SJSA1 (cell line): ENCODE measurements at places on chromosomes 16 and 17.
A peak's percentile ranks its signal among the peaks of the same experiment; 100 is the strongest.

- DNase-seq, result peak; percentile 60
Observed at GRCh38 chr17:27529230-27529796, 73.1 kb downstream of the KSR1 start.

GRCh38 chr17:82629748-82630147, 18.5 kb downstream of the WDR45B start:
- no peak for DNase-seq

GRCh38 chr17:79829004-79829403, 10.2 kb downstream of the CBX4 start:
- no peak for DNase-seq

DNA sequence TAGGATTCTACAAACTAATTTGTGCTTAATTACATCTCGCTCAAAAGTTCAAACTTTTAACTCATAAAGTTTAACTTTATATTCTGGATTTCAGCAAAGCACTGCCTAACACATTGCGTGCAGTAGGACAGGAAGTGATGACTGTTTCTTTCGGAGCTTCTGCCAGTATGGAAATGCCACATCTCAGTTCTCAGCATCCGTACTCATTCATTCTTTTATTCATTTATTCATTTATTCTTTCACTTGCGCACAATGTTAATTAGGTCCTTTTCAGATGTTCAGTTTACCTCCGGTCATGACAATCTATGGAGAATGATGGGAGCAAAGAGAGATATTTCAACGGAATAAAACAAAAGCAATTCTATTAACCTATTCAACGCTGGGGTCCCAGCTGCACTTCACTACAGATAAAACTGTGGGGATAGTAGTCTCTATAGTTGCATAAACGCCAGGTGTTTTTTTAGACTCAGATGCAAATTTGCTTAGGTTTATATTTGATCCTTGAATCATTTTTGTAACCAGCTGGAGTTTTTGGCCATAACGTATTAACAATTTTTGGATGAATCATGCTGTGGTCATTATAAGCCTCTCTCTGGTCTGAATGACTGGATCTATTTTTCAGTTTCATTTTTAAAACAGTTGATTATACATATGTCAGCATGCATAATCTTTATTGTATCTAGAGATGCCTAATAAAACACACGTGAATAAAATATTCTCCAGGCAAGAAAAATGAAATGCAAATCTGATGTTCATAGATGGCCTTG, 143.9 kb downstream of the KCNJ2 start:
- DNase-seq, result no peak

DNA sequence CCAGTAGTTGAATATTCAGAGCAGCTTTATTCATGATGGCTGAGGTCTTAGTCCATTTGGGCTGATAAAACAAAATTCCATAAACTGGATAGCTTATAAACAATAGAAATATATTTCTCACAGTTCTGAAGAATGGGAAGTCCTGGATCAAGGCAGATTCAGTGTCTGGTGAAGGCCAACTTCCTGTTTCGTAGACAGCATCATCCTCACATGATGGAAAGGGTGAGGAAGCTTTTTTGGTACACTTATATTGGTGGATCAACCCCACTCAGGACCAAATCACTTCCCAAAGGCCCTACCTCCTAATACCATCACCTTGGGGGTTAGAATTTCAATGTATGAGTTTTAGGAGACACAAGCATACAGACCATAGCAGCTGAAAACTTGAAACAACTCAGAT, 224.2 kb downstream of the CYB561 start:
- no peak for DNase-seq

DNA sequence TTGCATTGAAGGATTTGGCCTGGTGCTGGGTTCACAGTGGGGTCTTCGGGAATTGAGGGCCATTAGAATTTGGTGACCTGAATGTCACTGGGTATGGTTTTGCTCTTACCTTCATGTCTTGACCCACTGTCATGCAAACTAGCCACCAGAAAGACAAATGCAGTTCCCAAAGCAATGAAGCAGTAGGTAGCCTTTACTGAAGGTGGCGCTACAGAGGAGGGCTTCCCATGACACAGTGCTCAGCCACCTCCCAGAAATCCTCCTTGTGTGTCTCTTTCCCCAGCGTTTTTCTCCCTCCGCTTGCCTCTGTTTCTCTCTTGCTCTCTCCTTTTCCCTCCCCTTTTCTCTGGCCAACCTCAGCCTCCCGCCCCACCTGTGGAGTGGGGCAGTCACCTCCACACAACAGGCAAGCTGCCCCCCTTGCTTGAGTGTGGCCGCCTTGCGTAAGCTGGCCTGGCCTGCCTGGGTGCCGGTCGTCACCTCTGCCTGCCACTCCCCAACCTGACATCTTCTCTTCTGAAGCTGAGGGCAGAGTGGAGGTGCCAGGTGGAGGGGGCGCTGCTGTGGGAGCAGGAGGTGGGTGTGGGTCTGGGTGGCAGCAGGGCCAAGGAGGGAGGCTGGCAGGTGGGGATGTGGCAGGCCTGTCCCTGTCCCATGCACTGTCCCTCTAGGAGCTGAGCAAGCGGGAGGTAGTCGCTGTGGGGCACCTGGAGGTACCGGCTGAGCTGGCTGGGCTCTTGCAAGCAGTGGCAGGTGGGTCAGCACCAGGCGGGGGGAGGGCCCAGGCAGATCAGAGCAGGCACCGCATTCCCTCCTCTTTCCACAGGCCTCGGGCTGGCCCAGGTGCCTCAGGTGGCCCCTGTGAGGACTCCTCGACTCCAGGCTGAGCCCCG, 34.7 kb downstream of the MYO15A start:
- no peak for DNase-seq

- DNase-seq, result peak; percentile 65
Observed at GRCh38 chr16:28326881-28327610, 34.7 kb downstream of the SBK1 start.

- DNase-seq, result no peak
Observed at GRCh38 chr16:21685034-21685455, 21.3 kb downstream of the OTOA start.

DNA sequence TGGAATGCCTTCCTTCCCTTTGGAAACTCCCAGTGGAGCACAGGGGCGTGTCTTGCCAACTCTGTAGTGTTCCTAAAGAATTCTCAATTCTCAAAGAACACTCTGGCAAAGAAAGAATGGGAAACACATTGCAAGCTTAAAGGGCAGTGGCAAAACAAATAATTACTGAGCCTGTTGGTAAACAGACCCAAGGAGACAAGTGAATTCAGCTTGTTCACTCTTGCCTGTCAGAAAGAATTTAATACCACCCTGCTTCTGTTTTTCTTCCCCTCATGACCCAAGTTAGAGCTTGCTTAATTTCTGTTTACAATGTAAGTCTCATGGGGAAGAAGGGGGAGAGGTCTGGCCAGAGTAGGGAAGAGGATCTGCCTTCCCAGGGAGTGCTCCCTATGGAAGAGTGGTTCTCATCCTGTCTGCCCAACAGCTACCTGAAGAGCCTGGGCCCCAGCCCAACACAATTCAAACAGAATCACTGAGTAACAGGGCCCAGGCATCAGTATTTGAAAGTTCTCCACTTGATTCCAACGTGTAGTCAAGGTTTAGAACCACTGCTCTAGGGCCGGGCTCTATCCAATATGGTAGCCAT, 386.0 kb downstream of the SLC39A11 start:
- DNase-seq, result no peak

DNA sequence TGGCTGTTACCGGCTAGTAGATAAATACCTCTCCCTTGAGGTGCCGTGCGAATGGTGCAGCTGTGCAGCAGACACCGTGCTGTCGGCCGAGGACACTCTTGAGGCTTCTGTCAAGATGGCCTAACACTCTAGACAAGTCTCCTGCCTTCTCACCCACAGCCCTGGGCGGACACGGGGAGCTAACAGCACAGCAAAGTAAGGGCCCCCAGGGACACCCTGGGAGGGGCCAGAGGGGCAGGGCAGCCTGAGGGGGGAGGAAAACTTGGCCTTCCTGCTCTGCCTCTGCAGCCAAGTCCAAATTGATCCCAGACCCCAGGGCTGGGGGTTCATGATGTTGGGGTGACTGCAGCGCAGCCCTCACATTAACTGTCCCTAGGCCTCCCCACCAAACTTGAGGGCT, 210.2 kb downstream of the RPTOR start:
- DNase-seq, result no peak

DNA sequence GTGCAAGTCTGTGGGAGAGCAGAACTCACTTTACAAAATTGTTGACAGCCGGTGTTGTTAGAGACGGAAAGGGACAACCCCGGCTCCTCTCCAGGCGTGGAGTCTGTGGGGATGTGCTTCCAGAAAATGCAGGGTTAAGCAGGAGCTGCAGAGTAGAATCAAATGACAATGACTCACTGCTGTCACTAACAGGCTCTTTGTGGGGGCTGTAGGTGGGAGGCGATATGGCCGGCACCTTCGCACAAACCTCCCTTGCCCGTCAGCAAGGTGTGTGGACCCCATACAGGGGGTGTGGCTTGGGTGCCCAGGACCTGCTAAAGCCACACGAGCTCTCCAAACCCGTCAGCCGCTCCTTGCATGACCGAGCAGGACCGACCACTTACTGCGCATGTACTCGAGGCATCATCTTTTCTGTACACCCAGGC, 5.8 kb downstream of the PDK2 start:
- no peak for DNase-seq

DNA sequence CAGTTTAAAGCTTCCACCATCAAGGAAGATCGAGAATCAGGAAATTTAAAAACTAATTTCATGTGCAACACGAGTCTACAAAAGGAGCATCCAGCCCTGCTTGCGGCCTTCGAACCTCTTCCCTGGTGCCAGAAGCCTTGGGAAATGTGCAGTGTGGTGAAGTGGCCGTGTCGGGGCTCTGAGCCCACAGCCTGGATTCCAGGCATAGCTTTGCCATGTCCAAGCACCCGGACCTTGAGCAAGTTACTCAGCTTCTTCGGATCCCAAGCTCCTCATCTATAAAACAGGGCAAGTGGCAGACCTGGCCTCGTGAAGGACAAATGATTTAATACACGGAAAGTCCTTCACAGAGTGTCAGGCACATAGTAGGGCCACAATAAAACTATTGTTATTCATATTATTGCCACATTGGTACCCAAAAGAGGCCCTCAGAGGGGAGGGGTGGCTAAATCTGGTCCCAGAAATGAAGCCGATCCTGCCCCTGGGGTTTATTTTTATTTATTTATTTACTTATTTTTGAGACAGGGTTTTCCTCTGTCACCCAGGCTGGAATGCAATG, 34.8 kb downstream of the COTL1 start:
- DNase-seq, result no peak

DNA sequence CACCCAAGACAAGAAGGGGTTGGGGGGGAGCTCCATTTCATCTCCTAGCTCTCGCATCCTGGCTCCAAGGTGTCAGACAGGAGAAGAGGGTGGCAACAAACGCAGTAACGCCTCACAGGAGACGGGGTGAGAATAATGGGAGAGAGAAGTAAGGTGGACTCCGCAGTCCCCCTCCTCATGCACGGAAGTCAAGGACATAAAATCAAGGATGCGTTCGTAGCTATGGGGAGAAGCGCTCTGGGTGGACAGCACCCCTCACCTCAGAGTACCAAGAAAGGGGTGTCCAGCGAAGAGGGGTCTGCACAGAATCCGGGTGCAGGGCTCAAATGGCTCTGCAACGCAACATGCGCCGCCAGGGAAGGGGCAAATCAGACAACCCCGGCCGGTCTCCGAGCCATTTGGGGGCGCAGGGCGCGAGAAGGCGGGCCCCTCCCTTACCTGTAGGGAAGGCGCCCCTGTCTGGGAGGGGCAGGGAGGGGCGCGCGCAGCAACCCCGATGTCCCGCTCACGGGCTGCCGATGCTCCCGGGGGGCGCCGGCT, 555 bp downstream of the HDAC5 start:
- DNase-seq, result peak; percentile 30

DNA sequence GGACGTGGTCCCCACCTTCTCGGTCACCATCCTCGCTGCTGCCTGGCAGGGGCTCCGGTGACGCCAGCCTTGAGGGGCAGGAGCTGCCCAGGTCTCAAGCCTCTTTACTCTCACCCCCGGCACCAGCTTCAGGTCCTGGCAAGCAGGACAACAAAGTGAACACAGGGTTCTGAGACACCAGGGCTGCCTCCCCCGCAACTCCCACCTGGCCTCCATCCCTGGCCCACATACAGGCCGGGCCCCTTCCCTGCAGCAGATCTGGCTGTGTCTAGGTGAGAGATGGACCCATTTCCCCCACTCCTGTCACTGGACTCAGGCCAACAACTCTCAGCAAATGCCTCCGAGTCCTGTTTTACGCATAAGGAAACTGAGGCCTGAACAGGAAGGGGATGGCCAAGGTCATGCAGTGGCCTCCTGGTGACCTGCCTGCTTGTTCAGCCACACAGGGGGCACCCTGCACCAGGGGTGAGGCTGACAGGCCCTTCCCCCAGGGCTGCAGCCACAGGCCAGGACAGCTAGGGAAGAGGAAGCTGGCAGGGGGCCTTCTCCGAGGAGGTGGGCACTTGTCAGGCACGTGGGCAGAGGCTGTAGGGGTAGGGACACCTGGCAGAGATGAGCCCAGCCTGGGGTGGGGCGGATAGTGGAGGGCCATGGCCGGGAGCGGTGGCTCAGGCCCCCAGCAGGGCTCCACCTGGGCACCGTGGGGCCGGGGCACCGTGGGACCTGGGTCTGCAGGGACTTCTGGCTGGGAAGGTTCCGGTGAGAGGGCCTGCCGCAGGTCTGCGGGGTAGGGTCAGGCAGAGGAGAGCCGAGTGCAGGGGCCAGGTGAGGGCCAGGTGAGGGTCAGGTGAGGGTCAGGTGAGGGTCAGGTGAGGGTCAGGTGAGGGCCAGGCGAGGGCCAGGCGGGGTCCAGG, 46.7 kb upstream of the PVALEF start:
- no peak for DNase-seq

- no peak for DNase-seq
Observed at GRCh38 chr16:7548796-7549318, 216.2 kb downstream of the RBFOX1 start.

DNA sequence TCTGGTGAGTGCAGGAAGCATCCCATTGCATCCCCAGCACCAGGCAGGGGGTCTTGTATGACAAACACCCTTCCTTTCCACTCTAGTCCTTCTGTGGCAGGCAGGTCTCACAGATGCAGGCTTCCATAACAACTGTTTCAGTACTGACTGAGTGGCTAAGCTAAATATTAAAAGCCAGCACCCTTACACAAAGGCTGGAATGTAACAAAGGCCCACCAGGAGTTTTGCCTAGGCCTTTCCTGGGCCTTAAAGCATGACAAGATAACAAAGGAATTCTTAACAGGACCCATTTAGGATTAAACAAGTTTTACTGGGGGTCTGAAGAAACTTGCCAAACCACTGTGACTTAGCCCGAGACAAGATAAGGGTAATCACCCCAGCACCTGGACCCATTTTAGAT, 228.9 kb upstream of the RPL38 start:
- DNase-seq, result no peak

DNA sequence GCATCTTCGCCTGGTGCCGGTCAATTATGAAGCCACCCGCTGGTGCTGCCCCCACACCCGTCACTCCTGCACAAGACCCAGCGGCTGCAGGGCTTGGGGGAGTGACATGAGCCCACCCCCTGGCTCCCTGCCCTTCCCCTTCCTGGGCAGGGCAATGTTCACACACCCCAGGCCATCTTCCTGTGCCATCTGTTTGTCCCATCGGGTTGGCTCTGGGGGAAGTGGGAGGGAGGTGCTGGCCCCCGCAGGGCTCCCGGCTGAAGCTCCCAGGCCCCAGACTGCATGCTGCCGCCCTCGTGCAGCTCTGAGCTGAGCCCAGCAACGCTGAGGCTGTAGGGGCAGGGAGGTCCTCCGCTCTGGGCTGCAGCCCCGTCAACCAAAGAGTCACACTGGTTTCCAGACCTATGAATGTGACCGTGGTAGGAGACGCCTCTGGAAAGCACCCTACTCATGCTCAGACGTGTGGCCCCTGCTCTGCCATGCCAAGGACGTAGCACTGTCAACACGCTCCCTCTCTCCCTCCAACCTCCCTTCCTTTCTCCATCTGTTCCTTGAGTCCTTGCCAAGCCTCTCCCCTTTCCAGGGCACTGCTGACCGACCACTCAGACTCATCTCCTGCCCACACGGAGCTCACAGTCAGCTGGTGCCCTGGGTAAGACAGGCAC, 140.4 kb downstream of the ENGASE start:
- no peak for DNase-seq
